ENCODE measurements at places on chromosomes 4 and X. TPM values are rescaled to one million over a fixed set of nuclear protein-coding genes. Genes with fewer than 3 reads are reported as not detected.

The CFP gene
- 3.3 TPM for total RNA-seq

The TEC gene
- total RNA-seq, result 2.9 TPM

The STK26 gene
- total RNA-seq, result 12.8 TPM

DNA sequence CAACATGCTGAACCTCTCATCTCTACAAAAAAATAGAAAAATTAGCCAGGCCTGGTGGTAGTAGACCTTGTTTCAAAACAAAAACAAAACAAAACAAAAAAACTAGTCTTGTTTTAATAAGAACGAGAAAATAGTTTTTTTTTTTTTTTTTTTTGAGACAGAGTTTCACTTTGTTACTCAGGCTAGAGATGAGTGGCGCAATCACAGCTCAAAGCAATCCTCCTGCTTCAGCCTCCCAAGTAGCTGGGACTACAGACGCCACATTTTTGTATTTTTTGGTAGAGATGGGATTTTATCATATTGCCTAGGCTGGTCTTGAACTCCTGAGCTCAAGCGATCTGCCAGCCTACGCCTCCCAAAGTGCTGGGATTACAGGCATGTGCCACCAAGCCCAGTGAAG, 47.7 kb upstream of the UGDH start:
- H3K4me3 ChIP-seq, result no peak overlapping the region
- H3K27ac ChIP-seq, result no peak overlapping the region

GRCh38 chr4:77430847-77431246, 174.8 kb upstream of the CXCL13 start:
- no peaks in the 10 kb centered on the region for H3K4me1 ChIP-seq
- no peak overlapping the region for H3K4me3 ChIP-seq

GRCh38 chr4:1002631-1003251, 8.7 kb upstream of the FGFRL1 start:
- no peaks in the 10 kb centered on the region for H3K36me3 ChIP-seq
- no peak for DNase-seq
- H3K27me3 ChIP-seq, result peaks cover 13% of the 10 kb centered on the region
- no peak overlapping the region for H3K27ac ChIP-seq

DNA sequence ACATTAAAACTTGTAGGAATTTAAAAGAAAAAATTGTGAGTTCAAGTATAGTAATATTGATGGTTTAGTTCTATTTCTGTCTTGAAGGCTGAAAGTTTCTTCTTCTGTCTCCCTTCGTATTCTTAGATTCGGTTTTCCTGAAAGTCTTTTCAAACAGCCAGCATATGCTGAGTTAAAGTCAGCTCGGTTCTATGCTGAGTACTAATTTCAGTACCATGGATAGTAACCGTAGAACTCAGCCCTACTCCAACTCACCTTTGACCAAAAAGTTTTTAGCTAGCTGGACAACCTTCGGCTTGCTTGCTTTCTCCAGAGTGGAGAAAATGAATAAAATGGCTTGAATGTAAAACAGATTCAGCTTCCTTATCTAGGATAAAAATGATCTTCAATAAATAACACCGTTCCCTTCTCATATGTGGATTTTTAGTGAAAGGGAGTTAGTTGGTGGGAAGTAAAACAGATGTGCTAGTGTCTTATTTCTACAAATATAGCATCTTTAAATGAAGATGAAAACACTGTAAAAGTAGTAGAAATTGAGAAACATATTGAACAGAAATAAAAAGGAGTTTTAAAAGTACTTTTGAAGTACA, 5.2 kb downstream of the POU4F2 start:
- H3K4me3 ChIP-seq, result no peak overlapping the region
- no peaks in the 10 kb centered on the region for H3K36me3 ChIP-seq

DNA sequence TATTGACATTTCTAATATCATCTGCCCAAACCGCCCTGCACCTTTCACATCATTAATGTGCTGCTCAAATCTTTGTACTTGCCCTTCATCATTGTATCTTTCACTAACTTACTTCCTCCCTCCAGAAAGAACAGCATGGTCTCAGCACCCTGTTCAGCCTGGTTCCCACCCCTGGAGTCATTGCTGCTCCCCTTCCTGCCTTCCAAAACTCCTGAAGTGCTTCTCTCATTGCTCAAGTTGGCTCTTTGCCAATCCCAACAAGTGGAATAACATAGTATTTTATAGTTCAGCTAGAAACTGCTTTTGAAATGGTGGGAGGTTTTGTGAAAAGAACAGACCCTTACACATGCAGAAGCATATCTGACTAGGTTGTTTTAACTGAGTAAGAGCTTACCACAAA, 14.0 kb upstream of the TTC29 start:
- H3K36me3 ChIP-seq, result no peaks in the 10 kb centered on the region
- DNase-seq, result no peak
- H3K27ac ChIP-seq, result no peak overlapping the region
- no peaks in the 10 kb centered on the region for H3K4me1 ChIP-seq

GRCh38 chrX:69430785-69431184, 73.3 kb upstream of the NALF2 start:
- H3K27me3 ChIP-seq, result peaks cover 44% of the 10 kb centered on the region
- no peak overlapping the region for H3K4me3 ChIP-seq
- no peak overlapping the region for H3K27ac ChIP-seq
- no peaks in the 10 kb centered on the region for H3K36me3 ChIP-seq
- H3K4me1 ChIP-seq, result no peaks in the 10 kb centered on the region

Measured in breast epithelium (tissue), 4 donors.